ENCODE measurements at places on chromosomes 6 and 20.

DNA sequence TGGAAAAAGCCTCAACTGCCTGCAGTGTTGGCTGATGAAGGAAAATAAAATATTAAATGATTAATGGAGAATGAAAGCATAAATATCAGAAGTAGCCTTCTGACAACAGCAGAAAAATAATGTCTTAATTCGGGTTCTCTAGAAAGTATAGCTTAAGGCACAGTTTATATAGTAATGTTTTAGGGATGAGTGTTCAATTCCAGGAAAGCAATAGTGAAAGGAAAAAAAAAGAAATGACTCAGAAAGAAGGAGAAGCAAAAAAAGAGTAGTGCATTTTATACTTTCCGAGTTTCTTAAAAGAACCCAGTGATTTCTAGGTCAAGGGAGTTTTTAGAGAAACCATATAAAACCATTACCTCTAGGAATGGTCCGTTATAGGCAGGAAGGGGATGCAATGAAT lies 137.3 kb downstream of the HTR1B start:
- DNase-seq: no peak

- no peak for DNase-seq
Observed at GRCh38 chr6:111952821-111953540, 79.7 kb upstream of the FYN start.

DNA sequence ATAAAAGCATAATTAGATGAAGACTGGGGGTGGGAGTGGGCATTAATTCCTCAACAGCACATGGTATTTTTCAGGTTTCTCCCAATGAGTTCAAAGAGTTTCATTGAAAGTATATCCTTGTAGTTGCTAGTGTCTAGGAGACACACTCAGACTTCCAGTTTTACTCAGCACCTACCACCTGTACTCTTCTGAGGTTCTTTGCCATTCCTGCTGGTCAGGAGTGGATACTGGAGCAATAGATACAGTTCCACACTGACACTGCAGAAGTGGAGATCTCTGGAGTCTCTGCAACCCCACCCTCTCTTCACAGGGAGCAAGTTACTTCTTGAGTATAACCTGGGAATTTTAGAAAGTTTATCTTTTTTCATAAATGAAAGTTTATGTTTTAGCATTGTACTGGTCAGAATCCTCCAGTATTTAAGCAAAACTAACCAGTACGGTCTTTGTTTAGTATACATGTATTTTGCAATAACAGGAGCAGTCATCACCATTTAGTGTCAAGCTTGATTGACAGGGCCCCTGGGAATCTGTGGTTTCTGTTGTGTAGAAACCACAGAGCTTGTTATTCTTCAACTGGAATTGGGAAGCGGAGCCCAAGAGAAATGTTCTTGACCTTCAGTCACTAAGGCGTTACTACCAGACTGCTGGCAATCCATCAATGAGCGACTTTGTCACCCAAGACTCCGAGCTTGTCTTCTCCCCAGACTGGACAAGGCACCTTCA lies 148.1 kb downstream of the ZDHHC14 start:
- DNase-seq: no peak

GRCh38 chr20:11212272-11212671 lies 538.5 kb upstream of the JAG1 start:
- DNase-seq: no peak

GRCh38 chr6:150751296-150751695 lies 114.2 kb upstream of the MTHFD1L start:
- no peak for DNase-seq

DNA sequence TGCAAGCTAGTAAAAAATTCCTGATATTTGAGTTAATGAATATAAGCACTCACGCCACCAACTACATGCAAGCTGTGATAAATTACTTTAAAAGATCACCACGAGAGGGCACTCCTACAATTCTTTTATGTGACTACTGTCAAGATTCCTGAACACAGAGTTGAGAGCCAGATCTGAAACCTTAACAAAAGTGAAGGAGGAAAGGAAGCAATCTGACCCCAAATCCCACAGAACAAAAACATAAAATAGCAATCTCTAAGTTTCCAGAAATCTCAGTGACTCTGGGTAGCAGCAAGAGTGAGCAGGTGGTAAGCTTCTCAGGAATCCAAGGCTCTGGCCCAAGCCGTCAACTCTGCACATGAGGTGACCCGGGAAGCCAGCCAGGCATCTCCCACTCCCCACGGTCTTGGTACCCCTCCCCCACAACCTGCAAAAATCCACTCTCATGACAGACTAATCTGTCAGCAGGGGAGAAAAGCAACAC lies 55.1 kb downstream of the STAU1 start:
- DNase-seq: no peak

DNA sequence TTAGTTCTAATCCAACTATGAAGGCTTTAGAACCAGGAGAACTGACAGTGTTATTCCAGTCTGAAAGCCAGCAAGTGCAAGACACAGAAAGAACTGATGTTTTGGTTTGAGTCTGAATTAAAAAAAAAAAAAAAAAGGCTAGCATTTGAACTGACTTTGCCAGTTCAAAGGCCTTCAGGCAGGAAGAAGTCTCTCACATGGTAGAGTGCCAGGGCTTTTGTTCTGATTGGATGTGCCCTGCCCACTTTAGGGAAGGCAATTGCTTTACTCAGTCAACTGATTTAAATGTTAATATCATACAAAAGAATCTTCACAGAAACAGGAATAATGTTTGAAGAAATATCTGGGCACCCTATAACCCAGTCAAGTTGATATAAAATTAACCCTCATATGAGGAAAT lies 212.2 kb downstream of the HIVEP2 start:
- DNase-seq: no peak

DNA sequence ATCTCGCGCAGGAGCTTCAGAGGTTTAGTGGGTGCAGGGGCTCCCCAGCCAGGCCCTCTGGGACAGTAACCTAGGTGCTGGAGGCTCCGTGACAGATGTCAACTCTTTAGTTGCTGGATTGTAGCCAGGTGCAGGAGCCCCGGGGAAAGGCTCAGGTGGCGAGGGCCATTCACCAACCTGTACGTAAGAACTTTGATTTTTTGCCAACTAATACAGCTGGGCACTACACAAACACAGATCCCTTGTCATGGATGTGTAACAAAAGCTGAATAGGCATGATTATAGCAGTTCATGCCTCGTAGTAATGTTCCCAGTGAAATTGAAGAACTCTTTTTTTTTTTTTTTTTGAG lies 82.6 kb downstream of the CDC5L start:
- DNase-seq: peak; percentile 92

GRCh38 chr6:136149311-136149710 lies 100.8 kb downstream of the MTFR2 start:
- DNase-seq: no peak

- DNase-seq: no peak
Observed at GRCh38 chr20:20666359-20666758, 46.1 kb downstream of the RALGAPA2 start.

DNA sequence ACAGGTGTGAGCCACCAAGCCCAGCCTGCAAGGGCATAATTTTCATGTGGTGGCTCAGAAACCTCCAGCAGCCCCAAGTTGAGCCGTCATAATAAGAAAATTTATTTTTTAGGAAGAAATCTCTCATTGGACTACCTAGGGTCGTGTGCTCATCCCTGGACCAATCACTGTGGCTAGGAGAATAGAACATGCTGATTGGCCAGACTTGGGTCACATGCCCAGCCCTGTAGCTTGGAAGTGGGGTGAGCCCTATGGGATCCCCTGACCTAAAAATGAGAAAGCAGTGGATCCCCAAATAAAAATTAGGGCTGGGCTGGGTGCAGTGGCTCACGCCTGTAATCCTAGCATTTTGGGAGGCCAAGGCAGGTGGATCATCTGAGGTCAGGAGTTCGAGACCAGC lies 155.3 kb downstream of the ZNF217 start:
- no peak for DNase-seq

DNA sequence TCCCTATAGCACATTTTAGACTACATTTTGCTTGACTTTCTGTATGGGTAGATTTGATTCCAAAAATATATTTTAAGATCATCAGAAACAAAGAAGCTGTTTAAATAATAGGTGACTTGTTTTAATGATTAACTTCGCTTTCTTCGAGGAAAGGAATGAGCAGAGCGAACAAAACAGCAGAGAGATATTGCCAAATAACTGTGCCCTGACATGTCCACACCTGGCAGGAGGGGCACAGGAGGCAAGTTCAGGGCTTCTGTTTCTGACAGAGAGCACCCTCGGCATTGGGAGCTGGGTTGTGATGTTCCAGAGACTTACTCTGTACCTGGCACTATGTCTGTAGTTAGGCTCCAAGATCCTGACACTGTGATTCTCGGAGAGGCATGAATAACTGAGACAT lies 155.7 kb upstream of the SASH1 start:
- no peak for DNase-seq

GRCh38 chr6:89894169-89894568 lies at the start of gene GJA10:
GJA10 (plus strand) TSS chr6:89894469; CDS start chr6:89894469, 0 bp downstream.
- DNase-seq: no peak

DNA sequence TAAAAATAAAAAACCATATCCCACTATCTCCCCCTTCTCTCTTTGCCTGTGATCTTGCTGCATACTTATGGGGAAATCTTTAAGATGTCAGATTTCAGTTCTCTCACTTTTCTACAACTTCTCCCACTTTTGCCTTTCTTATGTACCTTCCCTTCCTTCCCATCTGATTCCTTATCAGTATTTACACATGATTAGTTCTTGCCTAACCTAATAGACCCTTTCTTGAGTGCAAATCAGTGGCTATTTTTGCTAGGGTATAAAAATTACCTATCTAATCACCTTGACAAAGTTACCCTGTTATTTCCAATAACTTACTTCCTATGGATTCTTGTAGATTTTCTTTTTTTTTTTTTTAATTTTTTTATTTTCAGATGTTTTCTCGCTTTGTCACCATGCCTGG lies 75.7 kb downstream of the PTPRA start:
- DNase-seq: no peak

DNA sequence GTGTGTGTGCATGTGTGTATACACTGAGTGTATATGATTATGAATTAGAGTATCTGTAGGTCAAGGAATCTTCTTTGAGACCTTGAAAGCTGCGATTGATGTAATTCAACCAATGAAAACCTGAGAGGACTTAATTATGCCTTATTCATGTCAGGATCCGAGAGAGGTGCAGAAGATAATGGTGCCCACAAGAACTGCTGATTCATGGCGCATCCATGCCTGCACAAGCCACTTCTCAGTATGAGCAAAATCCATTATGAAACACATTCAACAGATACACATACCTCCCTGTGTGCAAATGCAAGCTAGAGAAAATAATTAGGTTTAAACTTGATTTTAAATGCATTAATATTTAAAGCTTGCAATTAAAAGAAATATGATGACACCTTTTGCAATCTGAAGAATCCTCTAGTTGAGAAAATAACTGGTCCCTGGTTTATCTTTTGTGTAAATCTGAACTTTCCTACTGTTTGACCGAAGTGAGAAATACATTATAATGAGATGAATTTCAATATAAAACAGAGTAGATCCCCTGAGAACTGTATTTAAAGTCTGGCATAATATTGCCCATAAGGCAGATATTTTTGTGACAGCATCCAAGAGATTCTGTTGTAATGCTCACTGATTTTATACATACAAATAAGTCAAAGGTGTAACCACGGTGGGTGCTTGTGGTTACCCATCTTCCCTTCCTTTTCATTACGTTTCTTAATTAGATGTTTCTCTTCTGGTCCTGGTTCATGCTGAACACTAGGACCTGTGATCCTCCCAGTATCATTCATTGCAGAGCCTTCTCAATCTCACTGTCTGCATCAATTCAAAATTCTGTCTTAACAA lies 45.6 kb downstream of the LY86 start:
- no peak for DNase-seq

- DNase-seq: no peak
Observed at GRCh38 chr6:41715795-41716515, 19.5 kb downstream of the TFEB start.

- DNase-seq: peak; percentile 75
Observed at GRCh38 chr6:28383235-28384142, 16.1 kb downstream of the ZSCAN12 start.

GRCh38 chr6:45946352-45946751 lies 69.3 kb downstream of the CLIC5 start:
- no peak for DNase-seq

DNA sequence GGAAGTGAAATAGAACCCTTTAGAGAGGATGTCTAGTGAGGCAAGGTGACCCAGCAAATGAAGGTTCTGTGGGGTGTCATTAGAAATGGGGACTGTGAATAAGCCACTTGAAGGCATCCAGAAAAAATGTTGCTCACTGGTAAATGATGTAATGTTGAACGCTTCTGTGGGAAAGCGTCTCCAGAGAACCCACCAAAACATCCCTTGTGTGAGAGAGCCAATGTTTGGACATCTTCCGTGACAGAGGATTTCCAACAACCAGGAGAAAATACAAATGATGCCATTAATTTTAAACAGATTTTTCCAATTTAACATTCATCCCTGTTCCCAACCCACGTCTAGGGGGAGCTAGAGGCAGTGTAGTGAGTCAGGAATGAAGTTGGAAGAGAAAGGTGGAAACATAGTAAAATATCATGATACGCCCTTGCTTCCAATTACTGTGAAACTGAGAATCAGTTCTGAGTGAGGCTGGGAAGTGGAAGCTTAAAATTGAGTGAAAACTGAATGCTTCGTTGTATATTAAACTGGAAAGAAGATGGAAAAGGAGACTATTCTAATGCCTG lies 584.2 kb downstream of the CD109 start:
- DNase-seq: no peak

- no peak for DNase-seq
Observed at GRCh38 chr20:24403406-24403805, 66.0 kb upstream of the SYNDIG1 start.

DNA sequence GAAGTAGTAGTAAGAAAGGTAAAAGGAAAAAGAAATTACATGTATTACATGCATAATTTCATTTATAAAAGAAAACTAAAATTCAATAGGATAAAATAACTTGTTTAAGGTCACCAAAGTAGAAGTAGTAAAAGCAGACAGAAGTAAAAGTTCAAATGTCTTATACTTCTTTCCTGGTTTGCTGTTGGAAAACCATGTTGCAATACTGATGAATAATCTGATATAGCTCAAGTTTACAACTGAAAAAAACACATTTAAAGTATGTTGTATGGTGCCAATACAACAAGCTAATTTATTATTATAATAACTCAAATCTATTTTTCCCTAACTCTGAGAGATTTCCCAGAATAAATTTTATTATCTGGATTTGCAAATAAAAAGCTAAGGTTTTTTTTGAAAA lies 78.3 kb downstream of the PHIP start:
- DNase-seq: no peak

All from NCI-H774 (cell line).